Left cardiac atrium (tissue), 4 donors: ENCODE measurements at places on chromosomes 4 and X. TPM values are rescaled to one million over a fixed set of nuclear protein-coding genes. Genes with fewer than 3 reads are reported as not detected.

TEC gene
- total RNA-seq = 1.8 TPM

CSN1S1 gene
- total RNA-seq = 0.68 TPM

IL2 gene
- total RNA-seq = not detected

UGT2B7 gene
- total RNA-seq = not detected

TBX22 gene
- 0.29 TPM for total RNA-seq

DNA sequence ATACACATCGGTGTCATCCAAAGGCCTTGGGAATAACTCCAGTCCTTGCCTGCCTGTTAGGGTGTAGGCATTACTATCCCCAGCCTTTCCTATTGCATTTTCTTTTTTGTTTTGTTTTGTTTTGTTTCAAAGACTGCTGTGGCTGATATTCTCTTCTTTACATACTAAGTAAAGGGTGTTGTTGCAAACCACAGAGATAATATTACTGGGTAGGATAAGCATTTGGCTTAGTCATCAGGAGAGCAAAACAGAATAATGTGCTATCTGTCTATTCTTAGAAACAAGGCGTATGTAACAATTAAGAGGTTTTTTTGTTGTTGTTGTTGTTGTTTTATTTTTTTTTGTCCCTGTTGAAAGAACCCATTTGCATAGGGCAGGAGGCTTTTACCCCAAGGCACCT, 41.8 kb downstream of the UGT2B28 start:
- no peak for DNase-seq

GRCh38 chrX:2928191-2928582, 952 bp downstream of the ARSD start:
- DNase-seq = peak; percentile 69

GRCh38 chrX:82848111-82848510, 660.0 kb upstream of the POU3F4 start:
- no peak for DNase-seq

DNA sequence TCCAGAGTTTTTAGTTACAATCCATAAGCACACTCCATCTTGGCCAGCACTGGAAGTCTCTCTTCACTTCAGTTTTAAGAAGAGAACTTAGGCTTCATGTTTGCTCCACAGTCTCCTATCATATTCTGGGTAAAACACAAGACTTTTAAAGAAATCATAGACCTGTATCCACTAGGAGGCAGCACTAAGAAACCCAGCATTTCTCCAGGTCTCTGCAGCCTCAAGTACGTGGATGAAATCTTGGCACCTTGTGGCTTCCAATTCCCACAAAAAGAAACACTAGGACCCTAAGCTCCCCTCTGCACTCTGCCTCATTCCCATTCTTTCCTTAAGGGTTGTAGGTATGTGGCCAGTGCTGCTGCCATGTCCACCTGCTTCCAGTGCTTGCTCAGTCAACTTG, 367.3 kb upstream of the CASK start:
- DNase-seq = no peak

DNA sequence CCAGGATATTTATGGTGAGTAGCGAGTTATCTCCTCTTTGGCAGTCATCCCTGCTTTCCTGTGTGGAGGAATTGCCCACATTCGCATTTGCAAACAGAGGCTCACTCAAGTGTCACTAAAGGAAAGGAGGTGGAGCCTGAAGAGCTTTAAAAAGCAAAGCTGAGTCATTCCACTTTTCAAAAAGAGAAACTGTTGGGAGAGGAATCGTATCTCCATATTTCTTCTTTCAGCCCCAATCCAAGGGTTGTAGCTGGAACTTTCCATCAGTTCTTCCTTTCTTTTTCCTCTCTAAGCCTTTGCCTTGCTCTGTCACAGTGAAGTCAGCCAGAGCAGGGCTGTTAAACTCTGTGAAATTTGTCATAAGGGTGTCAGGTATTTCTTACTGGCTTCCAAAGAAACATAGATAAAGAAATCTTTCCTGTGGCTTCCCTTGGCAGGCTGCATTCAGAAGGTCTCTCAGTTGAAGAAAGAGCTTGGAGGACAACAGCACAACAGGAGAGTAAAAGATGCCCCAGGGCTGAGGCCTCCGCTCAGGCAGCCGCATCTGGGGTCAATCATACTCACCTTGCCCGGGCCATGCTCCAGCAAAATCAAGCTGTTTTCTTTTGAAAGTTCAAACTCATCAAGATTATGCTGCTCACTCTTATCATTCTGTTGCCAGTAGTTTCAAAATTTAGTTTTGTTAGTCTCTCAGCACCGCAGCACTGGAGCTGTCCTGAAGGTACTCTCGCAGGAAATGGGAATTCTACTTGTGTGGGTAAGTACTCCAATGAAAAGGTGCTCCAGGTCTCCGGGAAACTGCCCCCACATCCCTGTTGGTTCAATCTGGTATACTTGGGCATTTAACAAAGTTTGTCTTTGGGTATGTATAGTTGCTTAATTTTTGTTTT, at the start of gene EGF:
Gene EGF (plus strand): TSS at position 178 of the 890 bp plus-strand sequence. CDS start 453 bp downstream, at position 631.
- peak; percentile 21 for DNase-seq

DNA sequence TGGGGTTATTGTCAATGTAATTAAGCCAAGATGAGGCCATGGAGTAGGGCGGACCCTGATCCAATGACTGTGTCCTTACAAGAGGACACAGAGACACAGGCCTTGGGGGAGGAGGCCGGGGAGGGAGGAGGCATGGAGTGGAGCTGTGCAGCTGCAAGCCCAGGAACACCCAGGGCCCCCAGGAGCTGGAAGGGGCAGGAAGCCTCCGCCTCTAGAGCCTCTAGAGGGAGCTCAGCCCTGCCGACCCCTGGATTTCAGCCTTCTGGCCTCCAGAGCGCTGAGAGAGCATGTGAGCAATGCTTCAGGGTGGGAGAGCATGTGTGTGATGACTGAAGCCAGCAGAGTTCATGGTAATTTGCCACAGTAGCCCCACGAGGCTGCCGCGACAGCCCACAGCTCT, 234.6 kb downstream of the AFAP1 start:
- DNase-seq = no peak
